ENCODE measurements at places on chromosomes 16 and 17.

- peak; percentile 64 for DNase-seq
These were observed at the start of gene NOG for GRCh38 chr17:56593646-56594319. TSS of gene NOG (plus strand) at chr17:56593699. CDS start at chr17:56594224, 525 bp downstream.

GRCh38 chr17:37836593-37836992 is 87.6 kb upstream of the TBC1D3K start:
- DNase-seq = no peak

GRCh38 chr16:11233727-11234376 is 22.2 kb downstream of the SOCS1 start:
- DNase-seq = no peak

- DNase-seq = no peak
These were observed 20.7 kb downstream of the NXN start for GRCh38 chr17:958712-959451.

DNA sequence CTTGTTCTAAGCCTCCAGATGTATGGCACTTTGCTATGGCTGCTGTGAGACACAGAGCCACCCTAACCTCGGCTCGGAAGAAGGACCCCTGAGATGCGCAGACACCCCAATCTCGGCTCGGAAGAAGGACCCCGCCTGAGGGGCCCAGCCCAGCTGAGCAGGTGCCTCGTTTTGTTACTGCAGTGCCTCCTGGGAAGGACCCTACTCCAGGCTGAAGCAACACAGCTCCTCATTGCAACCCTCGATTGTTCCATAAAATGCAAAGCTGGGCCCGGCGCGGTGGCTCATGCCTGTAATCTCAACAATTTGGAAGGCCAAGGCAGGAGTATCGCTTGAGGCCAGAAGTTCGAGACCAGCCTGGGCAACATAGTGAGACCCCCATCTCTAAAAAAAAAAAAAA is 61.3 kb downstream of the C16orf95 start:
- no peak for DNase-seq

GRCh38 chr16:78537511-78537910 is 438.1 kb downstream of the WWOX start:
- no peak for DNase-seq

- DNase-seq = no peak
These were observed 40.5 kb downstream of the FTO start for GRCh38 chr16:53744449-53744848.

GRCh38 chr17:48825446-48826381 is 5.1 kb upstream of the CALCOCO2 start:
- DNase-seq = no peak

GRCh38 chr17:4934173-4934979 is 2.3 kb downstream of the GP1BA start:
- DNase-seq = peak; percentile 52

- no peak for DNase-seq
These were observed 258.2 kb upstream of the PMFBP1 start for GRCh38 chr16:72430121-72430520.

- peak; percentile 85 for DNase-seq
These were observed 797 bp downstream of the PRCD start for GRCh38 chr17:76540381-76541300.

- no peak for DNase-seq
These were observed 63.0 kb downstream of the GSG1L start for GRCh38 chr16:28000314-28001169.

- DNase-seq = no peak
These were observed 16.2 kb downstream of the KRABD2 start for GRCh38 chr17:8360260-8360659.

GRCh38 chr17:38329808-38330730 is 13.7 kb downstream of the GPR179 start:
- no peak for DNase-seq

DNA sequence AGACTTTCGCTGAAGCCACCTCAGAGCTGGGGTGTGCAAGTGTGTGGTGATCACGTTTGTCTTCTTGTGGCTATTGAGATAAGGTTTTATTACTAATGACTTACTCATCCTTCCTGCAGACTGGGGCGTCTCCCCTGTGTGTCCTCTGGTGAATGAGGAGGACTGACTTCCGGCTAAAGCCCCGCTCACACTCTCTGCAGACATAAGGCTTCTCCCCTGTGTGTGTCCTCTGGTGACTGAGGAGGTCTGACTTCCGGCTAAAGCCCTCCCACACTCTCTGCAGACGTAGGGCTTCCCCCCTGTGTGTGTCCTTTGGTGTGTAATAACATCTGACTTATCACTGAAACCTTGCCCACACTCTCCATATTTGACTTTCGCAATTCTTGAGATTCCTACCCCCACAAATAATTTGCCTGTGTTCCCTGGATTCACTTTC is 19.4 kb downstream of the PRDM7 start:
- no peak for DNase-seq

- no peak for DNase-seq
These were observed 9.7 kb upstream of the ARL2BP start for GRCh38 chr16:57235128-57236021.

GRCh38 chr17:70136131-70136530 is 33.2 kb upstream of the KCNJ2 start:
- DNase-seq = no peak

DNA sequence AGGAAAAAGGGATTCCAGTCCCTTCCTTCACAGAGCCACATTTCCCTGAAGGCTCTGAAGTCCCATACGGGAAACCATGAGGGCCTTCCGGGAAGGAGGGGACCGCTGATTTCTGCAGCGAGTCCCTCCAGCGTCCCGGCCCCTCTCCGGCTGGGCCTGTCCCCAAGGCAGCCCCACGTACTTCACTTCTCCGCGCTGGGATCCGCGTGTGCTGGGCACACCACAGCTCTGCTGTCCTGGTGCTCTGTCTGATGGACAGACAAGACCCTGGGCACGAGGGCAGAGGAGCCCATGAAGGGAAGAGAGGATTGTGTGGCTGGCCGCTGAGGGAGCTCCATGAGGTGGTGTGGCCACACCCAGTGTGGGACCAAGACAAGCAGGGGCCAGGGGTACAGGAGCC is 57.1 kb downstream of the PRMT7 start:
- DNase-seq = no peak

GRCh38 chr17:32299580-32300164 is 34.0 kb downstream of the RHBDL3 start:
- no peak for DNase-seq

- DNase-seq = no peak
These were observed 251.4 kb upstream of the KIF2B start for GRCh38 chr17:53571342-53571741.

GRCh38 chr16:50192386-50193050 is 39.4 kb downstream of the TENT4B start:
- no peak for DNase-seq

GRCh38 chr17:10776381-10776780 is 27.5 kb downstream of the TMEM238L start:
- DNase-seq = no peak

GRCh38 chr16:61940611-61941010 is 95.6 kb downstream of the CDH8 start:
- no peak for DNase-seq

DNA sequence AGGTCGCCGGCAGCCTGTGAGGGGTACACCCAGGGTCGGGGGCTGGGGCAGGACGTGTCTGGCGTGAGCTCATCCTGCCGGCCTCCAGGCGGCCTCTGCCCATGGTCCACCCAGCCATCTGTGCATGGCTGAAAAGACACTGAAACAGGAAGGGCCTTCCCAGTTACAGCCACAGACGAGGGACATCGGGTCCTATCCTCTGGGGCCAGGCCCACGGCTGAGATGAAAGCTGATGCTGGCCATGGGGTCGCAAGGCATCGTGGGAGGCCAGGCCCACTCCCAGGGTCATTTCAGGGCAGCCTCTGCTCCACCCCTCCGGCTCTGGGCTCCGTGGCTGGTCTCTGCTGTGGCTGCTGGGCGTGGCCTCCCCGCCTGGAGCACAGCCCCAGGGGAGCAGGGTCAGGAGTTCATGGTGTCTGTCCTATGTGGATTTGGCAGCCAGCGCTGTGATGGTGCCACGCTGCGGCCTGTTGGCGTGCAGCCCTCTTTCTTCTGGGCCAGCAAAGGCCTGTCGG is 16.6 kb upstream of the ATP6V0C start:
- no peak for DNase-seq

- DNase-seq = no peak
These were observed 59.0 kb downstream of the ELAC2 start for GRCh38 chr17:12958786-12959185.

GRCh38 chr17:8500609-8501008 is 64.9 kb downstream of the NDEL1 start:
- no peak for DNase-seq

- DNase-seq = no peak
These were observed 181.9 kb downstream of the PMP22 start for GRCh38 chr17:15083225-15083624.

DNA sequence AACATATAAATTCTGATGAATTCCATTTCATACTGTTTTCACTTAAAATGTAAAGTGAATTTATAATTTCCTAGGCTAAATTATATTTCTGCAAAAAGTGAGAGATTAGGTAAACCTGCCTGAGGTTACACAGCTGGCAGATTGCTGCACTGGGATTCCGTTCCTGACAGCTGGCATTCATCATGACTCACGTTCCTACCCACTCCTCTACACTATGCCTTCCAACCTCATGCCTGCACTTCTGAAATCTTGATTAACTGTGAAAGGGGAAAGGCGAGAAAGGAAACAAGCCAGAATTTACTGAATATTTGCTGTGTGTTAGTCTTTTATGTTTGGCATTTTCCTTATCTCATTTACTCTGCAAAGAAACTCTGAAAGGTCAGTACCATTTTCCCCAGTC is 73.3 kb upstream of the MON1B start:
- no peak for DNase-seq

GRCh38 chr16:4116325-4117249 is at the start of gene ADCY9:
TSS of gene ADCY9 (minus strand) at chr16:4116442. CDS start at chr16:4115442, 1,000 bp downstream.
- peak; percentile 74 for DNase-seq

DNA sequence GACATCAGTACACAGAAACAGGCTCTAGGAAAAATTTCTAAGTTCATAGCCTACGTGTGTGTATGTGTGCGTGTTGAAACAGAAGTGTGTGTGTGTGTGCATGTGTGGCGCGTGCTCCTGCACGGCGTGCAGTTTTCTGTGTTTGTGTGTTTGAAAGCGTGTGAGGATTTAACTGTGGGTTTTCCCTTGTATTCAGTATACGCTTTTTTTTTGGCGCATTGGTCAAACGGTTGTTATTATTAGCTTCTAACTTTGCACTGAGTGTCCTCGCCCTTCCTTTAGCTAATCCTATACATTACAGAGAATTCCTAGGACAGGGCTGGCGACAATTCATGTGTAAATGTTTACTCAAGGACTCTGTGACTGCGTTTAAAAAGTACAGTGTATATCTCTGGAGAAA is 23.0 kb downstream of the TMC6 start:
- DNase-seq = no peak

GRCh38 chr17:46822388-46822921 is 4.0 kb upstream of the WNT3 start:
- no peak for DNase-seq

- no peak for DNase-seq
These were observed 13.0 kb upstream of the SALL1 start for GRCh38 chr16:51163894-51164566.

GRCh38 chr17:78965491-78965924 is 14.2 kb downstream of the LGALS3BP start:
- no peak for DNase-seq

GRCh38 chr16:87041286-87041685 is 275.9 kb downstream of the C16orf95 start:
- no peak for DNase-seq

GRCh38 chr16:67393788-67394154 is 473 bp upstream of the TPPP3 start:
- DNase-seq = no peak

DNA sequence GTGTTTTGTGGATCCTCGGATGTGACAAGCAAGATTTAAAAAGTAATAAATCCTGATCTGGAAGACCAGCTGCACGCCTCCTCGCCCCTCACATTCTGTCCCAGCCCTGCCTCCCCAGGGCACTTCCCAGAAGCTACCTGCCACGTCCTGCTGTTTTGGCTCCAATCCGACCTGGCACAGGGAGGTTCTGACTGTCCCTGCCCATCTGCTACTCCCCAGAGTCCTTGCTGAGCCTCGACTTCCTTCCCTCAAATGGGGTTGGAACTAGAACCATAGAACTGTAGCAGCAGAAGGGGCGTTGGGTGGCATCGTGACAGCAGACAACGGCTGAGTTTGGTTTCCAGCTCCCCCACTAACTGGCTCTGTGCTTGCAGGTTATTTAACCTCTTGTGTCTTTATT is 71.7 kb downstream of the RPH3AL start:
- DNase-seq = no peak

DNA sequence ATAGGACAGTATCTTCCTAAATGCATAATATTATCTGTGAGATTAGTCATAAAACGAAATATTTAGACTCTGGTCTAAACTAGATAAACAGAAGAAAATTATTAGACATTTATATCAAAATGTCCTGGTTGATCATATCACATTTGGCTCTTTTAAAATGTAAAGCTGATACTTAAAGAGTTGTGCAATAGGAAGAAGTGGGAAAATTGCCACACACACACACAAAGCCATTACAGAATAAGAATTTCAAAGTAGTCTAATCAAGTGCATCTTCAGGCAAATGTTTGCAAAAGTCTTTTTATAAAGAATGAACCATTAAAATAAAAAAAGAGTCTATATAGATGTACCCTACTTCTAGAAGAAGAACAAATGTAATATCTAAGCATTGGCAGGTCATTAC is 301.7 kb downstream of the KIF2B start:
- no peak for DNase-seq

DNA sequence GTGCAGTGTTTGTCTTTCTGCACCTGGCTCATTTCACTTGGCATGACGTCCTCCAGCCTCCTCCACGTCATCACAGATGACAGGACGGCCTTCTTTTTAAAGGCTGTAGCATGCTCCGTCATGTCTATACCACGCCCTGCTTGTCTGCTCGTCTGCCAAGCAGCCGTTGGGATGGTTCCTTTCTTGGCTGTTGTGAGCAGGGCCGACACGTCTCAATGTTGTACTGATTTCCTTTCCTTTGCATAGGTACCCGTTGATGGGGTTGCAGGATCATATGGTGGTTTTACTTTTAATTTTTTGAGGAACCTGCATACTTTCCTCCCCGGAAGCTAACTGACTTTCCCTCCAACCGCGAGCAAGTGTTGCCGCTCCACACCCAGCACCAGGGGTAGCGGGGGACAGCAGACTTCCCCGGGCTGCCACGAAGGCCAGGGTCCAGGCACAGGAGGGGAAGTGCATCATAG is 212.2 kb upstream of the ZNF469 start:
- no peak for DNase-seq
